ENCODE measurements at places on chromosomes 12 and 14.

DNA sequence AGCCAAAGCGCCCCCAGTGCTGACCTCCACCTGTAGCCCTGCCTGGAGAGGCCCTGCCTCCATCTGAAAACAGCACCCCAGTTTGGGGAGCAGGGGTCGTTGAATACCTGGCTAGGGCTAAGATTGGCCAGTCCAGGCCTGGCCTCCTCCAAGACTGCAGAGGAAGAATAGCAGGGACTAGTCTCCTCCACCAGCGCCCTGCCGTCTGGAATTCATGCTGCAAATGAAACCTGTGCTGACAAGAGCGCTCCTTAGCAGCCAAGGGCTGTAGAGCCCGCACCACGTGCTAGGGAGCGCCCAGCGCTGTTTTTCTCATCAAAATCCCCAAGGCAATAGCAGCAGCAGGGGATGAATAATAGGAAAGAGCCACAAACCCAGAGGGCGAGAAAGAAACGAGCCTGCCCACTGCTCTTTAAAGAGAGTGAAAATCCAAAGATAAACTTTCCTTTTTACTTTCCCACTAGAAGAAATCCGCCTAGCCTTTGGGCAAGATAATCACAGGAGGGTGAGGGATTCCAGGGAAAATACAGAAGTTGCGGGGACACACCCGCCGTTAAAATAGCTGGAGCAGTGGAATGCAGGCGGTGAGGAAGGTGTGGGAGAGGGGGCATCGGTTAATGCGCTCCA, 3.3 kb downstream of the COL2A1 start:
- no peak for DNase-seq

GRCh38 chr12:77437206-77437605, 371.8 kb upstream of the E2F7 start:
- DNase-seq, result no peak

DNA sequence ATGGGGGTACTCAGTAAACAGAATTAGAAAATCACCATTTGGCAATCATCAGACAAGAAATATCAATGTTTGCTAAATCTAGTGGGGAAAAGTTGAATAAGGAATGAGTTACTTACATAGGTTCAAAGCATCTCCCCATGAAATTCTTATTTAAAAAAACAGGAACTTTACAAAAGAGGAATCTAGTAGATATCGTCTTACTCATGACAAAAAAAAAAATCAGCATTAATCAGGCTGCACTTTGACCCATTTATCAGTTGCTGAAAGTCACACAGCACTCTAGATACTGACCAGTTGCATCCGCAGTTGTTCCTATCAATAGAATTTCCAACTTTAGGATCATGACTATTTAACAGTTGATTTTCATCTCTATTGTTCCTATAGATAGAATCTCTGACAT, 5.8 kb upstream of the DICER1 start:
- DNase-seq, result no peak

GRCh38 chr12:122366685-122367475, 55.6 kb downstream of the CLIP1 start:
- no peak for DNase-seq

GRCh38 chr14:71607056-71607455, 325.2 kb upstream of the RGS6 start:
- DNase-seq, result no peak

DNA sequence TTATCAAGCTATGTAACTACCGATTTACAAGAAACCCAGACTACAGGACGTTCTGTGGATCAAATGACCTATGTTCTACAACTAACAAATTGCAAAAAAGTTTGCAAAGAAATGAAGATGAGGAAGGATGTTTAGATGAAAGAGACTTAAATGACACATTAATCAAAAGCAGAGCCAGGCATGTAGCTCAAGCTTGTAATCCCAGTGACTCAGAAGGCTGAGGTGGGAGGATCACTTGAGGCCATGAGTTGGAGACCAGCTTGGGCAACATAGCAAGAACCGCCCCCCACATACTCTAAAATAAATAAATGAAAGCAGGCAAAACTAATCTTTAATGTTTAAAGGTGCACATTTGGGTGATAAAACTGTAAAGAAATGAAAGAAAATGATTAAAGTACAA, 331.9 kb downstream of the BTG1 start:
- DNase-seq, result no peak

GRCh38 chr14:100777818-100778525, 47.9 kb upstream of the MEG3 start:
- DNase-seq, result no peak

- DNase-seq, result no peak
Measured at GRCh38 chr14:97477353-97477752, 680.2 kb downstream of the VRK1 start.

DNA sequence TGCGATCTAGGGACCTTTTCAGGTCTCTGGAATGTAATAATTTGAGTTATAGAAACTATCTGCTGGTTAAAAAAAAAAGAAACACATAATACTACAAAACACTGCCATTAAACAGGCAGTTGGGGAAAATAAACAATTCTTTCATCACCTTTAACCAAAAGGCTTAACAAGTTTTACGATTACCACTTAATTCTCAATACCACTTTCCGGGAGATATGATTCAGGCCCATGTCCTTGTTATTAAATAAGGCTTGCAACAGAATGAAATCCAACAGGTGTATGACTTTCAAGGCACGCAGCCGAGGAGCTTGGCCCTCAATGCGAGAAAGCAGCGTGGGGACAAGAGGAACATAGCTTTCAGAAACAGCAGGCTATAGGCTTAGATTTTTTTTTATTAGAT, 5.6 kb upstream of the GLRX5 start:
- DNase-seq, result no peak

DNA sequence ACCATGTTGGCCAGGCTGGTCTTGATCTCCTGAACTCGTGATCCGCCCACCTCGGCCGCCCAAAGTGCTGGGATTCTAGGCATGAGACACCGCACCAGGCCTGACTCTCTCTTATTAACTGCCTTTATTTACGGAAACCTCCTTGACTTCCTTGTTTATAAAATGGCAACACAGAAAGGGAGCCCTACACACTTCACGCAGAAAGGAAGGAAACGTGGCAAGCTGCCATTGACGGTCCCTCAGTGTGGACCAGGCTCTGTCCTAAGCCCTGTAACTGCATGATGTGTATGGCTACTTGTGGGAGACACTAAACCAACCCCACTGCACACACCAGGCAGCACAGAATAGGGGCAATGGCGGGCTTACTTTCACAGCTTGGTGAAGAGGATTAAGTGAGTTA, 11.7 kb downstream of the CINP start:
- DNase-seq, result no peak

- no peak for DNase-seq
Measured at GRCh38 chr12:105725054-105725453, 394.6 kb downstream of the C12orf75 start.

DNA sequence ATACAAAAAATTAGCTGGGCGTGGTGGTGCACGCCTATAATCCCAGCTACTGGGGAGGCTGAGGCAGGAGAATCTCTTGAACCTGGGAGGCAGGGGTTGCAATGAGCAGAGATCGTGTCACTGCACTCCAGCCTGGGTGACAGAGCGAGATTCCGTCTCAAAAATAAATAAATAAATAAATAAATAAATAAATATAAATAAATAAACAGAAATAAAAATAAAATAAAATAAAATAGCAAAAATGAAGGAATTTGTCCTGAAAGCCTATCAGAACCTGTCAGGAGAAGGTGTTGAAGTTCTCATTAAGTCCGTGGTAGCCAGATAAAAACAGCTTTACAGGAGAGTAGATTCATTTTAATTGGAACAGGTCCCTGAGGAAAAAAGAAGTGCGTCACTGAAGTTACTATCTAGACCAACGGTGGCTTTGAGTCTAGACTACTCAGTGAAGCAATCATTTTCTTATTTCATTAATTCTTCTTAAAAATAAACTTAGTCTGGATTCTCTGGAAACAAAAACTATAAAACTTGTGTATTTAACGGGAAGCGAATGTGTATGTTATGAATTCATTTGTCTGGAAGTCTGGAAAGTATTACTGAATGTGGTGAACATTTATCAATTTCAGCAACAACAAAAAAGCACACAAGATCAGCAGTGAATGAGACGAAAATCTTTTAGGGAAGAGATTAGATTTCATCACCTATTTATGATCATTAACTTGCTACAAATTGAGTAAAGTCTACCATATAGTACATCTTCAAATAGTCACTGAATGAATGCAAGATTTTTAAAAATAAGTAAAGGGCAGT, 248.5 kb upstream of the PDE3A start:
- DNase-seq, result no peak

DNA sequence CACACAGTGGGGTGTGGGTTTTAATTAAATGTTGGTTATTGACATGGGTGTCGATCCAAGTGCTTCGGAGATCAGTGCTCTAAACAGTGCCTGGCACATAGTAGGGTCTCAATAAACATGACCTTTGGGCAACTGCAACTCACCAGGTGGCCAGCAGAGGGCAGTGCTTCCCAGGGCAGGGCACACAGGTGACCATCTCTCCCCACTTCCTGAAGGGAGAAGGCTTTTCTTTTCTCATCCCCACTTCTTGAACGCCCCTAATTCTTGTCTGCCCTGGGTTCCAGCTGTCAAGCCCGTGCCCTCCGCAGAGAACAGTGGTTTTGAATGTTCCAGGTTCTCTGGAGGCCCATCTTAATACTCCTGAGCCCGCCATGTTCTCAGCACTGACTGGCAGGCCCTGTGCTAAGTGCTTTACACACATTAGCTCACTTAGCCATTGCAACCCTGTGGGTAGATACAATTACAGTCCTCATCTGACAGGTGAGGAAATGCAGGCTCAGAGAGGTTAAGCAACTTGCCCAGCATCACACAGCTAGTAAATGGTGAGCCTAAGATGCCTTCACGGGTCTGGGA, 16.3 kb downstream of the RAPGEF3 start:
- peak; percentile 19 for DNase-seq

GRCh38 chr12:67986632-67987031, 2.6 kb upstream of the IFNG-AS1 start:
- no peak for DNase-seq

All from C1 segment of cervical spinal cord (tissue), 14 donors.